Daoy (cell line): ENCODE measurements at places on chromosomes 7 and 10. TPM values are rescaled to one million over a fixed set of nuclear protein-coding genes. Genes with fewer than 3 reads are reported as not detected.
A peak's percentile ranks its signal among the peaks of the same experiment; 100 is the strongest.

DNA sequence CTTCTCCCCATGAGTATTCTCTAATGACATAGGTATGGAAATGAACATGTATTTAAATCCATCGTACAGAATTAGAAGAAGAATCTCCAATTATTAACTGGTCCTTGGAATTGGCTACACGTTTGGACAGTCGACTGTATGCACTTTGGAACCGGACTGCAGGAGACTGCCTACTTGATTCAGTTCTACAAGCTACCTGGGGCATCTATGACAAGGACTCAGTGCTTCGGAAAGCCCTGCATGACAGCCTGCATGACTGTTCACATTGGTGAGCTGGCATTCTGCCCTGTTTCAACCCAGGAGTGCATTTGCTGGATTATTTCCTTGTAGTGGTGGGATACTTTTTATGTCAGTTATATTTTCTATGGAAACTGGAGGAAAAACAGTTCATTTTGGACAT is 32.2 kb downstream of the ZRANB1 start:
- no peak for DNase-seq

CHN2 gene
- total RNA-seq: 15.3 and 19.8 TPM in 2 replicates

DNA sequence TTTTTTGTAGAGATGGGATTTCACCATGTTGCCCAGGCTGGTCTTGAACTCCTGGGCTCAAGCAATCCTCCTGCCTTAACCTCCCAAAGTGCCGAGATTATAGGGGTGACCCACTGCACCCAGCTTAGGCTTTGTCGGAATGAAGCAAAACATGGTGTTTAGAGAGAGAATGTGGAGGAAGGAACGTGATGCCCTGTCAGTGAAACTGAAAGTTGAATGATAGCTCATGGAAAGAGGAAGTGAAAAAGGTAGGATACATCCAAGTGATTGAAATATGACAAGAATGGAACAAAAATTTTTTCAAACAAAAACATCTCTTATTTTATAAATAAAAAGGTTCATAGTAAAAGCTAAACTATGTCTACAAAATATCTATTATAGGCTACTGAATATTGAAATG is 5.9 kb downstream of the AKAP9 start:
- no peak for DNase-seq

GRCh38 chr10:103678178-103678526 is 177.2 kb downstream of the SH3PXD2A start:
- peak; percentile 92 for DNase-seq

DNA sequence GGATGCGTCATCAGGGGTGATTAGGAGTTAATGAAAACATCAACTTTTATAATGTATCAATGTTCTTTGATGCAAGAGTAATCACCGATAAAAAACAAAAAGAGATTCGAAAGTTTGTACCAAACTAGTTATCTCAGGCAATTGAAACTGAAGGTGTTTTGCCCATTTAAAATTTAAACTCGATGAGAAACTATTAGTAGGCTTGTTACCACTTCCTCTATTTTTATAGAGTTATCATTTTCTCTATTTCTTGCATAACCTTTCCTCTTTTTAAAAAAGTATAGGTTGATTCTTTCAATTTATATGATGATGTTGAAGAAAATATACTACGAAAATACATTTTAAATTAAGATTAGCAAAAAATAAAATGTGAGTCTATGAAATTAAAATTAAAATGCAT is 597.3 kb upstream of the POT1 start:
- DNase-seq: no peak

DNA sequence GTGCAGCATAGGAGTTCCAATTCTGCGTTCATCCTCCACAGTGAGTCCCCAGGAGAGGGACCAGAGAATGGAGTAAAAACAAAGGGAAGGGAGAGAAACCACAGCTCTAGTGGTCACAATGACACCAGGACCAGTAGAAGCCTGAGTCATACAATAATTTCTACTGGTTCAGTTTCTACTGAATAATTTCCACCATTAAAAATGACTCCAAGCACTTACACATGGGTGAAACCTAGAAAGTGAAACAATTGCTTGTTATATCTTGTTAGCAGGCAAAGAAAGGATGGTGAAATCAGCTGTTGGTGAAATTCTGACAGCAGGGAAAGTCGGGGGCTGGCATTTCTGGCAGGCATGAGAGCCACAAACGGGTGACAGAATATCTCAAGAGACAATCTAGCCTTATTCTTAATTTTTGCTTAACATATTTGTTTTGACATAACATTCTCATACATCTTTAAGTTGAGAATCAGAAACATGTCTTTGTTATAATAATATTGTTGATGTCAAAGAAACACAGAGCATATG is 1065.8 kb upstream of the C7orf33 start:
- DNase-seq: no peak

GRCh38 chr7:92135052-92135889 is 994 bp upstream of the CYP51A1 start:
- DNase-seq: no peak

KCNMA1 gene
- 28.8 and 32.8 TPM in 2 replicates for total RNA-seq
